NCI-H510A treated with DMSO at 0.1 percent for 48 hours (cell line): ENCODE measurements at places on chromosomes 5 and 9.

- DNase-seq: no peak
These were observed 187.9 kb upstream of the ELL2 start for GRCh38 chr5:96149546-96149945.

DNA sequence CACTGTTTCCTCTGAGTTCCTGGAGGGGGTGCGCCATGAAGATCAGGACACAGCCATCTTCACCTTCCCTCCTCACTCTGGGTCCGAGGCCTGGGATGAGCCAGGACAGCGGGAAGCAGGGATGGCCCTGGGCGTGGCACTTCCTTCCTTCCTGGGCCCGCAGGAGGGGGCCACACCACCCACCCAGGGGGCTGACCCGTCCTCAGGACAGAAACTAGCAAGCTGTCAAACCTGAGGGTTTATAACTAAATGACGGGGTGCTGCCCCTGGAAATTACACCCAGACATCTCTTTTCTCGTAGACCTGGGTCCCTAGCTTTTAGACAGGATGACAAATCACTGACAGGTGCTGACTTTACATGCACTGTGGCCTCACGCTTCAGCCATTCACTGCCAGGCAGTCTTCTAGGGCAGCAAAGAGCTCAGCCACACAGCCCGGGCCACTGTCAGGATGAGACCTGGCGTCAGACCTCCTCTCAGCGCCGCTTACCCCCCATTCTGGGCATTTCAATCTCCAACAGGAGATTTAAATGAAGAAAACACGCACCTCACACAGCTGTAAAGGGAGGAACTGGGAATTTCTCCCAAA, 8.1 kb downstream of the FCN2 start:
- DNase-seq: no peak

DNA sequence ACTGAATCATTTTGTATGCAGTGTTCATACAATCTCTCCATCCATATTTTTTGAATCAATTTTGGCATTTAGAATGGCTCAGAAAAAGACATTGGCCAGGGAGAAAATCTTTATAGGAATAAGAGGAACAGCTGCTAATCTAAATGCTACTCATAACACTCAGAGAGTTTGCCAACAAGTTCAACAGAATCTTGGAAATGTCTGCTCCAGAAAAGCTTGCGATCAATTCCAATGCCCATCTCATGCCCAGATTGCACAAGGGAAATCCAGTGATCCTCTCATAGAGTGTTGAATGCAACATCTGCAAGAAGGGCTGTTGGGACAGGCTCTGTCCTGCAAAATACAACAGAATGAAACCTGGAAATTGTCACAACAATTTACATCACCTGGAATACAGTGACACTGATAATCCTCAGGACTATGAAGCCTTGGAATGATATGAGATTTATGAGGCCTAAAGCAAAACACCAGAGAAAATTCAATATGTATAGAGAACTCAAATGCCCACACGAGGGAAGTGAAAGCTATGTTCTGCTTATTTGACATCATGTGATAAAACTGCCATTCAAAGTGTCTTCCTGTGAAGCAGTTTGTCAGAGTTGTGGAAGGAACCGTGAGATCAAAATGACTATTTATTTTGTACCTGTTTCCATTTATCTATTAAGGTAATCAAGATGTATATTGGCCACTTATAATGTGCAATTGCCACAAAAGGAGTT, 190.1 kb downstream of the PARP8 start:
- DNase-seq: no peak

GRCh38 chr5:14429101-14430050, 152.2 kb upstream of the OTULINL start:
- DNase-seq: no peak

DNA sequence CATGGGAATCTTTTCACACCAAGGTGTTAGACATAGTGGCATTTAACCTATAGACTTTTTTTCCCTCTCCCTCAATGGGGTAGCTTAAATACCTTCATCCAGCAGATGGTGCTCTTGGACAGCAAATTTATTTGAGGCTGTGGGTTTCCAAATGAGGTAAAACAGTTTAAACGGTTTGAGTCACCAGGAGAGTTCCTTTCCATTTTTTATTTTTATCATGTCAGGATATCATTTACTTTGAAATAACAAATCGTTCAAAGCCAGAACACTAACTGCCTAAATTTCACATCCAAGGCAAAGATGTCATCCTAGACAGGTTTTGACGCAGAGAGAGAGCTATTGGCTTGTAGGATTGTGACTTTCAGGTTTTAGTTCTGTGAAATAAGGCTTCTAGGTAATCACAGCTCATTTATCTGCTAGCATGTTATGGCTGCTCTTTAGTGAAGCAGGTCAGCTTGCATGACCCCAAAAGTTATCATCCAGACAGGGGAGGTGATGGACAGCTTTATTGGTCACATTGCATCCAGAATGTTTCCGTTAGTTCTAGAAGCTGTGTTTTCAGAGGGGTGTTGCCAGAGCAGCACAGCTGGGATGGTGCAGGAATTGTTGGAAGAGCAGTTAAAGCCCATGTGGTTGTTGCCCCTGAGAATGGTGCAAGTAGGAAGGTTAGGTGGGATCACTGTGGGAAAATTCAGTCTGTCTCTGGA, 69.8 kb downstream of the KDM4C start:
- peak; percentile 32 for DNase-seq

GRCh38 chr9:35741740-35742139, 7.3 kb downstream of the GBA2 start:
- DNase-seq: no peak

DNA sequence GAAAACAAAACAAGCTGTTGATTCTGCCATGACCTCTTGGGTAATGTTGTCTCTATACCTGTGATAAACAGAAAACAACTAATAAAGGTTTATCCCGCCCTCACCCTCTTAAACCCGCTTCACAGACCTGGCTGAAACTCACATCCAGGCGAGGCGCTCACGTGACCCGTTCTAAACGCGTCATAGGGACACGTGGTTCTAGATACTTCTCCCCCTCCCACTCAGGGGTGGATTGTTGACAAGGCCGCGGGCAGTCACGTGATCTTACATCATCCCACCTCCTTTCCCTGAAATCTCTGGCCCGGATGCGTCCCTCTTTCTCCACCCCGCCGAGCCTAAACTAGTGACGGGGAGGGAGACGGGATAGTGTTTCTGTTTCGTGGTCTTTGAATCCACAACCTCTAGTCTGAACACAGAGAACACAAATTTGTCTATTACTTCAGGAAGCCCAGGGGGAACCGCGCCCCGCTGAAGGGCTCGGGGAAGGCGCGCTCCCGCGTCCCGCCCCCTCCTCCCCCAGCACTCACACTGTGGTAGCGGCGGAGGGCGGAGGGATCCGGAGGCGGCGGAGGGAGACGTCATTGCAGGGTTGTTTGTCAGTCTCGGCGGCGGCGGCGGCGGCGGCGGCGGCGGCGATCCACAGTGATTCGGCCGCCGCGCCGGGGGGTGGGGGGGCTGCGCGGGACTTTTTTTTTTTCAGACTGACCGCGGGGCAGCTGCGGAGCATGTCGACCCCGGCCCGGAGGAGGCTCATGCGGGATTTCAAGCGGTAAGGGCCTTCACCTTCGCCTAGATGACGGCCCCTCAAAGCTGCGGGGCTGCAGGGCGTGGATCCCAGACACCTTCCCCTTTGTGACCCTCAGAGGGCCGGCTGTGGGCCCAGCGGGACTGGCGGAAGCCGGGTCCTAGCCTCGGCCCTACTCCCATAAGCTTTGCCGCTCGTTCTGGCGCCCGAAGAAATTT, at the start of gene UBE2B:
Gene UBE2B (plus strand): TSS at position 699 of the 963 bp plus-strand sequence. CDS start 27 bp downstream, at position 726.
- peak; percentile 95 for DNase-seq

GRCh38 chr5:26482076-26482809, 556.1 kb downstream of the CDH9 start:
- DNase-seq: no peak

DNA sequence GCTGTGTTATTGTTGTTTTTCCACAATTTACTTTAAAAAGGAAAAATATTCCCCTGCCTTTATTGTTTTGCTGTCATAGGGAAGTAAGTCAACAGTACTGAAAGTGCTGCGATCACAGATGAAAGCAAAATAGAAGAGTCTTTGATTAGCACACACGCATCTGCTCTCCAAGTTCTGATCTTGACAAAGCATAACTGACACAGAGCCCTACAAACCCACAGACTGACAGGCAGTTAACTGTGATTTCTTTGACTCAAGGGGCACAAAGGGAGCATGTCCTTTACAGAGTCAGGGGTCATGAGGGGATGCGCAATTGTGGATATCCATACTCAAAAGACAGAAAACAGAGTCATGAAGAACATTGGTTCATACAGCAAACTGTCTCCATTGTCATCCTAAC, 123.7 kb downstream of the SNCAIP start:
- DNase-seq: no peak

DNA sequence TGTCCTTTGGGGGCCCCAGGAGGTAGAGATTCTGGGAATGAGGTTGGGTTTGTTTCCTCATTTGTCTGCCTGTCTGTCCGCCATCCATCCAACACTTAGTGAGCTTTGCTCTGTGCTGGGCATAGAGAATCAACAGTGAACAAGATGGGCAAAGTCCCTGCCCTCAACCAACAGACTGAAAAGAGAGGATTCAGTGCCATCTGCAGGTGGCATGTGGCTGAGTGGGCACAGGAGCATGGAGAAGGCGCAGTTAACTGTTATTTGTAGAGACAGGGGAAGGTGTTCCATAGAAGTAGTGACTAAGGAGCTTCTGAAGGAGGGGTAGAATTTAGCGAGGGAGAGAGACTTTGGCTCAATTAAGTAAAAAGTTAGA, 23.1 kb downstream of the POLR1E start:
- DNase-seq: no peak
